ENCODE measurements at places on chromosomes 12 and 14. TPM values are rescaled to one million over a fixed set of nuclear protein-coding genes. Genes with fewer than 3 reads are reported as not detected.

The KRT3 gene
- total RNA-seq: not detected

The RD3L gene
- not detected for total RNA-seq

The C14orf180 gene
- total RNA-seq: not detected

The TCL1B gene
- not detected for total RNA-seq

The STAC3 gene
- 0.66 TPM for total RNA-seq

DNA sequence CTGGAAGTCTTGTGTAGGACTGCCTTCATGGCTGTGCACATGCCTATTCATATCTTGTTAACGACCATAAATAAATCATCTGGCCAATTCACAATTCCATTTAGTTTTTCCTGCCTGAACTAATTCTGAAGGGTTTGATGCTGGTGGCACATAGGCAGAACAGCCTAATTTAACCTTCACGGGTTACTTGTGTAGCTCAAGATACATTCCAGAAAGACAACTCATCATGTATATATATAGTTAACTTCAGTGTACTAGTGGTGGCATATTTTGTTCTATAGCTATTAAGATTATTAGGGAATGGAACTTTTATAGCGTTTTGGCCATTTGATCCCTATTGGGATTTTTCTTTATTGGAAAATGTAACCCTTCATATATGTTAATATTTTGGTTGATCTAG is 31.4 kb downstream of the CFAP54 start:
- no peaks in the 10 kb centered on the region for H3K27me3 ChIP-seq
- H3K4me3 ChIP-seq: no peak overlapping the region
- H3K27ac ChIP-seq: no peak overlapping the region
- H3K36me3 ChIP-seq: no peaks in the 10 kb centered on the region

DNA sequence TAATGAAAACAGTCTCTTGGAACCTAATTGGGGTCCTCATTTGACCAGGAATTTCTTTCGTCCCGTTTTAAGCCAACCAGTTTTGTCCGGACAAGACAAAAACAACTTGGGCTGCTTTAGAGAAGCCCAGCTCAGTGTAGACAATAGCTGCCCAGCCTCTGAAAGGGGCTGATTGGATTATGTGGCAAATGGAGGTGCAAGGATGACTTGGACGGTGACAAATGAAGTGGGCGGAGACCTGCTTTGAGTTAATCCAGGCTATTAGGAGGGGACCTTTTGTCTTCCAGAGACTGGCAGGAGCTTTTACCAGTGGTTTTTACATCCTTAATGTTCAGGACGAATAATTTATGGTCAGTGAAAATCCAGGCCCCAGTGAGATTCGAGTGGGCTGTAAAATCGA is 4.8 kb downstream of the MEG3 start:
- no peaks in the 10 kb centered on the region for H3K4me1 ChIP-seq
- no peak overlapping the region for H3K4me3 ChIP-seq
- no peaks in the 10 kb centered on the region for H3K36me3 ChIP-seq
- no peak for DNase-seq
- H3K27me3 ChIP-seq: no peaks in the 10 kb centered on the region

DNA sequence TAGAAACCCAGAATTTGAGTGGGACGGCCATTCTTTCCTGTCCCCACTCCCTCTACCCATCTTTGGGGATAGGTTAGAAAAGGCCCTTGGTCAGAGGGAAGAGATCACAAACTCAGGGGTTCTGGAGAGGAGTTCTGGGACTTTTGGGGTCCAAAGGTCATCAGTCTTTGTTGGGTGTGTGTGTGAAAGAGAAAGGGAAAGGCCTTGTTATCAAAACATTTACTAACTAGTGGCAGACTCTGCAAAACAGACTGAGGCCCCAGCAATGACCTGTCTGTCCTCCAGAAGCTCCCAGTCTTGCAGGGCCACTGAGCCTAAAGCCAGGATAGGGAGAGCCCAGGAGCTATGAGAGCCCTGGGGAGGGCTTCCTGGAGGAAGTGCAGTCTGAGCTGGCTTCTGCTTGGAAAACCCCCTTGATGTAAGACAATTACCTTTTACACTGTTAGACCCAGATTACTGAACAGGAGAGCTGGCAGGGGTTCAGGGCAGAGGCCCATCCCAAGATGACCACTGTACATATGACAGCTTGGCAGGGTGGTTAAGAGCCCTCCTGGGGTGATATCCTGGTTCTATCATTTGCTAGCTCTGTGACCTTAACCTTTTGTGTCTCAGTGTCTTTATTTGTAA is 429.1 kb upstream of the CCDC196 start:
- no peaks in the 10 kb centered on the region for H3K36me3 ChIP-seq
- no peaks in the 10 kb centered on the region for H3K4me1 ChIP-seq
- H3K27me3 ChIP-seq: no peaks in the 10 kb centered on the region
- DNase-seq: no peak

GRCh38 chr12:823028-823698 is 70.8 kb downstream of the WNK1 start:
- H3K36me3 ChIP-seq: no peaks in the 10 kb centered on the region
- no peak overlapping the region for H3K27ac ChIP-seq
- no peak overlapping the region for H3K4me3 ChIP-seq

DNA sequence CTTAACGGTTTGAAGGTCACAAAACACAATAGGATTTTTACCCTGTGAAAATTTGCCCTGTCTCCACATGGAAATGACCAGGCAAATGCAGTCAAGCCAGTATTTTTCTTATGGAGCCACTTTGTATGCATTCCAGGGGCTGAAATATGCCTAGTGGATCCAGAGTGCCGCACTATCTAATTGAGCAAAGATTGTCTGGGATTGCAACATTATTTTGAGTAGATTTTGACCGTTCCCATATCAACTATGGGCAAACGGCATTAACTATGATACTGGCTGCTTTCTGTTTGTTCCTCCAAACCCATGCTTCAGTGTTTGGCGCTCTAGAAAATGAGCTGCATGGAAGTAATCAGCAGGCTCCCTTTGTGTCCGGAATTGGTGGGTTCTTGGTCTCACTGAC is 223.0 kb downstream of the BTG1 start:
- H3K27ac ChIP-seq: no peak overlapping the region
- peaks cover 4% of the 10 kb centered on the region for H3K4me1 ChIP-seq
- DNase-seq: no peak
- H3K27me3 ChIP-seq: no peaks in the 10 kb centered on the region
- no peak overlapping the region for H3K4me3 ChIP-seq
- H3K36me3 ChIP-seq: no peaks in the 10 kb centered on the region

- peaks cover 1% of the 10 kb centered on the region for H3K4me1 ChIP-seq
- no peak overlapping the region for H3K27ac ChIP-seq
- no peak overlapping the region for H3K4me3 ChIP-seq
- no peaks in the 10 kb centered on the region for H3K36me3 ChIP-seq
- no peaks in the 10 kb centered on the region for H3K27me3 ChIP-seq
Observed at GRCh38 chr12:110174373-110174996, 50.3 kb downstream of the IFT81 start.

DNA sequence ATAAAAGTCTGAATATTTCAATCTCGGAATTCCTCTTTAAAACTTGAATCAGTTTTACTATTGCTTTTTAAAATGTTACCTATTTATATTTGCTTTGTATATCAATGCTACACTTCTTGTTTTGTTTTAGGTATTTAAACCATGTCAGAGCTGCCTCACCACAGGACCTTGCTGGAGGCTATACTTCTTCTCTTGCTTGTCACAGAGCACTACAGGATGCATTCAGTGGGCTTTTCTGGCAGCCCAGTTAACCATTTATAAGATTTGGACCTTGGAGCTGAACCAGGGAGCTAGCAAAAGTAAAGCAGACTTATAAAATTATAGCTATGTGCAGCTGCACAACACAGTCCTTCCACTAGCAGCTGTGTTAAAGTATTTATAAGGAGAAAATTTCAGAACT is 12.8 kb downstream of the TRMT5 start:
- no peaks in the 10 kb centered on the region for H3K4me1 ChIP-seq
- no peak overlapping the region for H3K4me3 ChIP-seq
- no peaks in the 10 kb centered on the region for H3K27me3 ChIP-seq
- H3K27ac ChIP-seq: no peak overlapping the region
- no peak for DNase-seq
- no peaks in the 10 kb centered on the region for H3K36me3 ChIP-seq

DNA sequence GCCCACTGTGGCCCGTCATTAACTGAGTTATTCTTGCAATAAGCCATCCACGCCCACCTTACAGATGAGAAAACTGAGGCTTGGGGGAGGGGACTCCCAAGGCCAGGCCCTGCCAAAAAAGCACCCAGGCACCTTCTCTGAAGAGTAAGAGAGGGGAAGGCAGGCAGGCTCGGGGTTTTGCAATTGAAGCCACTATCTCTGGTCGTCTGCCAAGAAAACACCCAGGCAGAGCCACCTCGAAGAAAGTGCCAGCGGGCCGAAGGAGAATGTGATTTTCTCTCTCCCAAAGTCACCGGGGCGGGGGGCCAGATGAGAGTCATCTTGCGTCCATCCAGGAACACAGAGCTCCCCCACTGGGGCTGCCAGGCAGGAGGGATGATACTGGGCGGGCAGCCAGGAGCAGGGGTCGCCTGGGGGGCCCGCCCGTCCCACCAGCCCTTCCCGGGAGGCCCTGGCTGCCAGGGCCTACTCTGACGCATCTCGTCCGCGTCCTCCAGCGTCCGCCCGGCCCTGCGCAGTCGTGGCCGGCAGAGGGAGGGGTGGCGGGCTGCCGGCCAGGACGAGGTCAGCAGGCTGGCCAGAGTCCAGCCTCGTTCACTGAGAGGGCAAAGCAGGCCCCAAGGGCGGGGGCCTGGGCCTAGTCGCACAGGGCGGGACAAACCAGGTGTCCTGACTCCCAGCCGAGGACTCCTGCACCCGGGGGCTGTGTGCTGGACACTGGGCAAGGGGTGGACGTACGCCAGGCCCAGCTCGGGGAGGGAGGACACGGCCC is 74.3 kb downstream of the RFLNA start:
- H3K27ac ChIP-seq: peak overlapping the region; percentile 87
- peak; percentile 98 for DNase-seq
- H3K4me3 ChIP-seq: no peak overlapping the region
- H3K27me3 ChIP-seq: no peaks in the 10 kb centered on the region
- H3K36me3 ChIP-seq: no peaks in the 10 kb centered on the region

DNA sequence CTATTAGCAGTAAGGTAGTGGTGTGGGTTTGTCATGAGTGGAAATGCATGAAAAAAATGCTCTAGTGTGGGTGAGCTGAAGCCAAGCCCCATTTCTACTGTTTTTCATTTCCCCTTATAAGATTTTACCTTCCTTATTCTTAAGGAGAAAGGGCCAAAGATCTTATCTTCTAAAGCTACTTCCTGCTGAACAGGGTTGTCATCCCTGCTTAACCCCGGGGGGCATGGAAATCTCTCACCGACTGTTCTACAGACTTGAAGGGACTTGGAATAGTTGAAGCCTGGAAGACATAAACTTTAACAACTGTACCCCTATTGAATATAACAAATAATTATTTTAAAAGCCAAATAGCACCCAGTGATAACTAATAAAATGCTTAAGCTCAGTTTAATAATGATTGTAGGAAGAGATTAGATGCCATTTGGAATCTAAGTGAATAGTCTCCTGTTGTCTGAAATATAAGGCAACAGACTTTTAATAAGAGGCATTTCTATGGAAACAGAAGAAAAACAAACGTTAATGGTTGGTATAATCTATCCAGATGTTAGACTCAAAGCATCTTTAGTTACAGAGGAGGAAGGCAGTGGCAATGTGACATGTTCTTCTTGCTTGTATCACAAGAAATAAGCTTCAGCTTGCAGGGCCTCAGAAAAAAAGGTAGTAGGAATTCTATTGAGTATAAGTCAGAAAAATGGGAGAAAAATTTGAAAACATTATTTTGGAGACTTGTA is 1.8 kb upstream of the GMFB start:
- no peak overlapping the region for H3K27ac ChIP-seq
- no peaks in the 10 kb centered on the region for H3K27me3 ChIP-seq
- H3K4me1 ChIP-seq: peaks cover 9% of the 10 kb centered on the region
- no peak overlapping the region for H3K4me3 ChIP-seq
- no peaks in the 10 kb centered on the region for H3K36me3 ChIP-seq
- no peak for DNase-seq

GRCh38 chr12:49340971-49341776 is 4.2 kb upstream of the C1QL4 start:
- H3K27ac ChIP-seq: no peak overlapping the region
- H3K4me1 ChIP-seq: peaks cover 6% of the 10 kb centered on the region
- DNase-seq: no peak
- no peaks in the 10 kb centered on the region for H3K36me3 ChIP-seq
- no peaks in the 10 kb centered on the region for H3K27me3 ChIP-seq

GRCh38 chr14:42185718-42186117 is 579.0 kb downstream of the LRFN5 start:
- no peaks in the 10 kb centered on the region for H3K4me1 ChIP-seq
- no peaks in the 10 kb centered on the region for H3K27me3 ChIP-seq
- no peak for DNase-seq
- no peak overlapping the region for H3K4me3 ChIP-seq

- no peaks in the 10 kb centered on the region for H3K36me3 ChIP-seq
- no peak for DNase-seq
- H3K4me1 ChIP-seq: no peaks in the 10 kb centered on the region
- no peak overlapping the region for H3K27ac ChIP-seq
- no peaks in the 10 kb centered on the region for H3K27me3 ChIP-seq
Observed at GRCh38 chr12:42262271-42262670, 24.2 kb upstream of the YAF2 start.

- no peaks in the 10 kb centered on the region for H3K36me3 ChIP-seq
- no peaks in the 10 kb centered on the region for H3K27me3 ChIP-seq
- no peak overlapping the region for H3K4me3 ChIP-seq
- peaks cover 4% of the 10 kb centered on the region for H3K4me1 ChIP-seq
Observed at GRCh38 chr12:53747095-53747494, 4.7 kb downstream of the CISTR start.

DNA sequence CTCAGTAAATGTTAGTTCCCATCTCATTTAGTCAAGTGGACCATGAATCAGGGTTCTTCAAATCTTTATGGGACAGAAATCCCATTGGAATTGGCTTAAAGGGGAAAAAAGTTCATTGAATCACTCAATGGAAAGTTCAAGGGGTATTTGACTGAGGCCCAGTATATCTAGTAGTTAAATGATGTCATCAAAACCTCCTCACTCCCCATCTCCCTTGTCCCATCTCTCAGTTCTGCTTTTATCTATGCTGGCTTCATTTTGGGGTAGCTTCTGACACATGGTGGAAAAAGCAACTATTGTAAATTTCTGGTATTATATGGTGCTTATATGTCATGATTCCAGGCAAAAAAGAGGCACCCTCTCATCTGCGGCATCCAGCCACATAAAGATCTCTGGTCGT is 51.9 kb downstream of the DAAM1 start:
- H3K27me3 ChIP-seq: no peaks in the 10 kb centered on the region
- H3K4me1 ChIP-seq: peaks cover 10% of the 10 kb centered on the region
- no peaks in the 10 kb centered on the region for H3K36me3 ChIP-seq
- DNase-seq: no peak
- H3K27ac ChIP-seq: no peak overlapping the region

DNA sequence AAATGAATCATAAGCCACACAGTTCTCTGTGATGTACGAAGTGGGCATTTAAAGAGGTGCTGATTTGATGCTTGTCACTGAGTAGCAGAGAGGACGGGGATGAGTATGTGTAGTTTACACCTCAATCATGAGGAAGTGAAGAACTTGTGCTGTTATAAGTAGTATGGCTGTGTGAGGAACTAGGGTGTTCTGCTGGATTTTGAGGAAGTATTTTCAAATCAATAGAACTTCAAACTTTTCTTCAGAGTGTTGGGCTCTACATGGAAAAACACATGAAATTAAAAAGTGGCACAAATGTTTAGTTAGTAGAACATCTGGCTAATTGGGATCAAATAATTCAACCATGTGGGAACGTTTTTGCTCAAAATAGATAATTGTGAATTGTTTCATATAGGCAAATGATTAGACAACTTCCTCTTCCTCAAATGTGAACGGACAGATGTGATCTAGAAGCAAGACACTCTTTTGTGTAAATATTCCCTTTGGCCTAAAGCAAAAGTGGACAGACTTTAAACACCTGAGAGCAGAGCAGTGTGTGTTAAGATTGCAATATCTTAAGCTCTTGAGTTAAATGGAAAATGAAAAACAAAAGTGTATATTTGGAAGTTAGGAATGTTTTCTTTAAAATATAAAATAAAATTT is 168.5 kb downstream of the NAV3 start:
- no peak for DNase-seq
- H3K36me3 ChIP-seq: no peaks in the 10 kb centered on the region
- no peaks in the 10 kb centered on the region for H3K27me3 ChIP-seq

Measured in ovary (tissue), 10 donors.